Smooth muscle cell of the brain vasculature (primary cell): ENCODE measurements at places on chromosomes 4 and X.

GRCh38 chrX:109685656-109686078 is 47.4 kb downstream of the ACSL4 start:
- DNase-seq, result no peak

- DNase-seq, result no peak
These were observed 17.8 kb downstream of the ZDHHC9 start for GRCh38 chrX:129825746-129826505.

DNA sequence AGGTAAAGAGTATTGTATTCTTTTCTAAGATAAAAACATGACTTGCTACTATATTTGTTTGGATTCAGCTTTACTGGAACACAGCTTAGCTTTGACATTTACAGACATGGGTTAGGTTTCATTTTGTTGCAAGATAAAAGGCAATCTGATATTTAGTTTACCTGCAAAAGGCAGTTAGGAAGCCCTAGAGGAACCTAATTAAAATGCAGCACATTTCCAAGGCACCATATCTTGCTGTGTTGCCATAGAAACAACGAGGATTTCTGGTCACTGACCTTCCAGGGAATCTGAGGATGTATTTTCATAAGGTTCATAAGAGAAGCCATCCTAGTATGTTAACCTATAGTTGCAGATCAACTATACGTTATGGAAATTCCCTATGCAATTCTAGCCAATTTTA is 116.0 kb downstream of the SNCA start:
- no peak for DNase-seq

DNA sequence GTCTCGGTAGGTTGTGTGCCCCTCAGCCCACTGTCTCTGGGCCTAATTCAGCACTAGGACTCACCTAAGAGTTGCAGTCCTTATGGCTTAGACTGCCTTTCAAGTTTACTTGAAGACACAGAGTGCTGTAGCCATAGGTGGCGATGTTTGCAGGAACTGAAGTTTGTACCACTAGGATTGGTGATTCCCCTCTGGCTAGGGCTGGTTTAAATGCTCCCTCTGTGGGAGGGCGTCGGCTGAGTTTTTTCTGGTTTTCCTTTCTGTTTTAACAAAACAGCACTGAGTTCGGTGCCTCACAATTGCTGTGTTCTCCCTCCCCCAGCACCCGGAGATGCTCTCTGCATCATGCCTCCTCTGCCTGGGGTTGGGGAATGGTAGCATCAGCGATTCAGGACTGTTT is 480.9 kb downstream of the PCDH11X start:
- DNase-seq, result no peak

GRCh38 chr4:73411731-73412414 is 7.8 kb downstream of the ALB start:
- DNase-seq, result no peak

DNA sequence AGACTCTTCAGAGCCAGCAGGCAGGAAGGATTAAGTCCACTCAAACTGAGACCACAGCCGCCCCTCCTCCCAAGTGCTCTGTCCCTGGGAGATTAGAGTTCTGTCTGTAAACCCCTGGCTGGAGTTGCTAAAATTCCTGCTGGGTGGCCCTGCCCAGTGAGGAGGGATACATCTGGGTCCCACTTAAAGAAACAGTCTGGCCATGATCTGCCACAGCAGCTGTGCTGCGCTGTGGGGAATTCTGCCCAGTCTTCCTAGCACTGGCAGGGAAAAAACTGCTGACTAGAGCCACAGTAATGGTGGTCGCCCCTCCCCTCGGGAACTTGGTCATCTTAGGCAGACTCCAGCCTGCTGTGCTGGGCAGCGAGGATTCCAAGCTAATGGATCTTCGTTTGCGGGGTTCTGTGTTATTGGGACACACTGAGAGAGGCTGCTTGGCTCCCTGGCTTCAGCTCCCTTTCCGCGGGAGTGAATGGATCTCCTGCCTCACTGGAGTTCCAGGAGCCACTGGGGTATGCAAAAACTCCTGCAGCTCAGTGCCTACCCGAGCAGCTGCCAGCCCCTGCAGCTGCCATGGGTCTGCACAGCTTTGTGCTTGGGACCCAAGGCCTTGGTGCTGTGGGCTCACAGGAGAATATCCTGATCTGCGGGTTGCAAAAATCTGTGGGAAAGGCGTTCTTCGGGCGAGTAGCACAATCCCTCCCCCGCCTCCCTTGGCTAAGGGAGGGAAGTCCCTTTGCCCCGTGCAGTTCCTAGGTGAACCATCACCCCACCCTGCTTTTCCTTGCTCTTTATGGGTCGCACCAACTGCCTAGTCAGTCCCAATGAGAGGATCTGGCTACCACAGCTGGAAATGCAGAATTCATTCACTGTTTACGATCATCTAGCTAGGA is 15.7 kb downstream of the ZXDB start:
- no peak for DNase-seq

DNA sequence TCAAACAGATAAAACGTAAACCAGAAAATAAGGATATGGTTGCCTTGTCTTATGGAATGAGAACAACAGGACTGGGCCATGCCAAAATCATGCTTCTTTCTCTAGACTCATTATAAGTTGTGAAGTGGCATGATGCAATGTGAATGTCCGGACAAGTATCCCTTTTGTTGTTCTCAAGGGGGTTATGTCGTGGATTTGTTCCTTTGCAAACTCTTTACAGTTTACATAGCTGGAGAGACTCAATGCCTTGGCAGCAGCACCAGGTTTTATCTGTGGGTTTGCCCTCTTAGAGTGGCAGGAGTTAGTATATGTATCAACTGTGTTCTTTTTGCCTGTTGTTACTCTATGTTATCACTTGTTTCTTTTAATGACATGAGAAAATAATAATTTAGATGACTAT is 41.4 kb downstream of the SPRY1 start:
- no peak for DNase-seq

DNA sequence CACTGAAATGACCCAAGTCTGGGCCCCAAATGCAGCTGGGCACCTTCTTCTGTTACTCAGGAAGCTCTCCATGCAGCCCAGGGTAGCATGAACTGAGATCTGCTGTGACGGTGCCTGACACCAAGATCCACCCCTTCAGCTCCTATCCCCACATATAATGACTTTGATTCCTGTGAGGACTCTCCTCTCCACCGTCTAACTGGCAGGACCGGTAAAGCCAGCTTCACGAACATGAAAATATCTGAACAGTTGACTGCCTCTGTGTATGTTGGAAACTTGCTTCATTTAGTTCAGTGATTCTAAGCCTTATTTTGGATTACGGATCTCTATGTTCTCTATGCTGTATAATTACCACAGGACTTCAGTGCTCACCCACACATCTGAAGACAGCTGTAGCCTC is 115.5 kb upstream of the TMEM150C start:
- DNase-seq, result no peak

GRCh38 chrX:117707948-117708743 is 408.5 kb downstream of the KLHL13 start:
- DNase-seq, result no peak

- DNase-seq, result no peak
These were observed 61.8 kb downstream of the GPC3 start for GRCh38 chrX:133923548-133923947.

DNA sequence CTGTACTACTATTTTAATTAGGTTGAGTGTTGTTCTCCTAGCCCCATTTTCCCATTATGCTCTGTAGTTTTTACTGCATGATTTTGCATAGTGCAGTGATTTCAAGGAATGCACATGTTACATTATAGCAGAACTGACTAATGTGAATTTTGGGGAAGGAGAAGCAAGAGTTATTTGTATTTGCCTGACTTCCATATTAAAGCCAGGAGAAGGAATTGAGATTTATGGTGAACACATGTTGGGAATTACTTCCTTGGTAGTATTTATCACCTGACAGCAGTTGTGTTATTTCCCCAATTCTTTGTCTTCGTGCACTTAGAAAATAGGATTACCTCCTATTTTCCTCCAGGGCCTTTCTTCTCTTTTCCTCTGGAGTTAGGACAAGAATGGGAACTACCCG is 3.2 kb downstream of the TMEM144 start:
- no peak for DNase-seq

DNA sequence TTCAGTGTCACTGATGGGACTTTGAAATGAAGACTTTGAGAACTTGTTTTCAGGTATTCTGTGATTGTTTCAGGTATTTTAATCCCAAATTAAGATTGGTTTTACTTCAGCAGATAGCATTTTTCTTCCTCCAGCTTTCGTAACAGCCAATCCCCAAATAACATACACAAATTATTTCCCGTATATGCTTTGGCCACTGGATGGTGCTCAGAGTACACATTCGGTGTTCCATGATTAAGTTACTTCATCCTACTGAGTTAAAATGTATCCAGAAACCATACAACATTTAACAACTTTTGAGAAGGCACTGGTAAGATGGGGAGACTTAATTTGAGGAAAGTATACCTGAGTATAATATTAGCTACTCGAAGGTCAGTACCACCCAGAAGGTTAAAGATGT is 233.4 kb upstream of the FAM47A start:
- peak; percentile 12 for DNase-seq

DNA sequence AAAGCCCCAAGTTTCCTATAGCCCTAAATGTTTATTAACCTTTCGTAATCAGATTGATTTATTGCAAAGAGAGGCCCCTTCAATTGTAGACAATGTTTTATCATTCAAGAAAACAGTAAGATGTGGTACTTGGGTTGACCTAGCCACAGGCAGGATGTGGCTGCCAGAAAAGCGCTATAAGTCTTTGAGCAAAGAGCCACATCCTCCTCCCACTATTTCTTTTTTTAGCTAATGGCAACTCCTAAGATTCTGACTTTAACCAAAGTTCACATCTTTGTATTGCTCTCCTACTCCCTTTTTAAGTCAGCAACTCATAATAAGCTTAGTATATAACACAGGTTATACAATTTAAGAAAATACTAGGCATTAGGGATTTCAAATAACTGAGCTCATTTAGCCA is 70.7 kb upstream of the PPP3CA start:
- no peak for DNase-seq

GRCh38 chrX:16130707-16131106 is 7.3 kb downstream of the GRPR start:
- no peak for DNase-seq

DNA sequence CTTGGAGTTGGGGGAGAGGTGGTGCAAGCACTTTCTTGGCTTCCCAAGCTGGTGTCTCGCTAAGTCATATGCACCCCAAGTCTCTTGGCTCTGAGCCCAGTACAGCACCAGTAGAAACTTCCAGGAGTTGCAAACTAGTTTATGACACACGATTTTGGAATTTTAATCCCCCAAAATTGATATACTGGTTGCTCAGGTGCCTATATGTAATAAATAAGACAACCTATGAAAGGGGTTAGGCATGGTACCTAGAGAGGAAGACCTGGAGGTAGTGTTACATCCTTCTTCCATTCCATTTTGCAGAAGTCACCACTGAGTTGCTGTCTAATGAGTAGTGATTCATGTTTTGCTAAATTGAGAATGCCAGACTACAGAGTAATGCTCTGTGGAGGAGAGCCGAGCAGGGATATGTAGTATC is 4.3 kb upstream of the SLC4A4 start:
- no peak for DNase-seq

DNA sequence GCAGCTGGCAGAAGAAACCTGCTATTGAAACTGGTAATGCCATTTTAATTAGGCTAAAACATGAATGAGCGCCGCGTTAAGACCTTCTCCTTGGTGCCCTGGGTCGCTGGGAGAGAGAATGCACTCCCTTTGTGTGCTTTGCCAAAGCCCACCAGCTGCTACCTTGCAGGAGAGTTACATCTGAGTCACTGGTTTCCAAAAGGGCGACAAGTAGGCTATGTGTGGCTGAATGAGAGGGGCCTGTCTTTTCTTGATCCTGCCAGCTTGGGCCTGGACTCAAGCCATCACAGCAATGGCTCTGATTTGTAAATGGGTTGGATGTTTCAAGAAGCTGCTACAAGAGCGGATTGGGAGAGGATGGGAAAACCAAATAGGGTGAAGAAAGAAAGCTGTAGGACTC is 81.5 kb downstream of the NHS start:
- DNase-seq, result no peak

DNA sequence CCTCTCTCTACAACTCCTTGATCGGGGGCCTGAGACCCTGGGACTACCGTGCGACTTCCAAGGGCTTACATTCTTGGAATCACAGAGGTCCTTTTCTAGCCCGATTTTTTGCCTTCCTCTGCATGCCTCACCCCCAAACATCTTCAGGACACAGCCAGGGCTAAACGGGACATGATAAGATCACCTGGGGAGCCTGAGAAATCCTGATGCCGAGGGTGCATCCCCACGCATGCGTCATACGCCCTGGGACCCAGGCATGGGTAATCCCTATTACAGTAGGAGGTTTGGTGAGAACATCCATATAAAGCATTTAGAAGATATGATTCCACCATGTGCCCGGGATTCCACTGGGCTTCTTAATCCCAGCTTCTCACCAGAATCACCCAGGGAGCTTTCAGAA is 77.1 kb downstream of the DCTD start:
- DNase-seq, result no peak

- DNase-seq, result no peak
These were observed 580.2 kb downstream of the MID1IP1 start for GRCh38 chrX:39381422-39381821.

GRCh38 chrX:103477496-103477895 is 41.8 kb downstream of the RAB40A start:
- DNase-seq, result no peak

DNA sequence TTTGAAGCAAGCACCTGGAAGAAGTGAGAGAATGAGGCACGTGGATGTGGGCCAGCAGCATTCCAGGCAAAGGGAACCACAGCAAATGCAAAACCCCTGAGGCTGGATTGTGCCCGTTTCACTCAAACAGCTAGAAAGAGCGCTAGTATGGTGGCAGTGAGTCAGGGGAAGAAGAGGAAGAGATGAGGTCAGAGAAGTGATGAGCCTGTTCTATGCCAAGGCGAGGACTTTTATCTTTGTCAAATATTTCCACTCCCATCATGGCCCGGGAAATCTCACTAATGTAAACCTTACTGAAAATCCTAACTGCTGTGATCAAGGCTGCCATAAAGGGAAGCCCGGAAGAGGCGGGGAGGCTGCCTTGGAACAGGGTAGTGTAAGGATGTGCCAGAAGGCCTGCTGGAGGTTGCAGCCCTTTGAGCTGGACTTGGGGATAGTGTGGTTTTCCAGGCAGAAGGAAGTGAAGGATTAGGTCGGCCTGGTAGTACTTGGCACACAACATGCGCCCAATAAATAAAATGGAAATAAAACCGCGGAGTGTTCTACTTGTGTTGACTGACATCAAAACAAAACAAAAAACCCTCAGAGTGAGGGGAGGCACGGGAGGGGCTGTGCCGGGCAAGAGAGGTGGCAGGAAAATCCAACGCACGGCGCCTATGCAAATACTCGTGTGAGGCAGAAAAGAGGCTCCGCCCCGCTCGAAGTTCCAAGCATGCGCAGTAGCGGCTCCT is 1.2 kb upstream of the CDK16 start:
- DNase-seq, result no peak

DNA sequence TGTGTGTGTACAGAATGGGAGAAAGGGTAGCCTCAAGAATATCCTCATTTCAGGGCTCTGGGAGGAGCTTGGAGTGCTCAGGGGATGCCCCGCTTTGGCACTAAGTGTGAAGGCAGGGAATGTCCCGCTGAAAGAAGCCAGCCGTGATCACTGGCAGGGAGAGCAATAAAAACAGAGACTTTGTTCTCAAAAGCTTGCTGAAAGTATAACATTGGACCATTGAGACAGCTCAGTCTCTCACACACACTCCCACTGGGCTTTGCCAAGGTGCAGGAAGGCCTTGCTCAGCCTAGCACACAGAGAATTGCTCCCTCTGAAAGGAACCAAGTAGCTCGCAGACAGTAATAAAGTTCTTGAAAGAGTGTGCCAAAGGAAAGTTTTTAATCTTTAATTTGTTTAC is 143.8 kb upstream of the SLITRK2 start:
- no peak for DNase-seq

GRCh38 chrX:65596270-65597034 is 61.9 kb upstream of the LAS1L start:
- no peak for DNase-seq
